ENCODE measurements at places on chromosomes 6 and 20.
A peak's percentile ranks its signal among the peaks of the same experiment; 100 is the strongest.

DNA sequence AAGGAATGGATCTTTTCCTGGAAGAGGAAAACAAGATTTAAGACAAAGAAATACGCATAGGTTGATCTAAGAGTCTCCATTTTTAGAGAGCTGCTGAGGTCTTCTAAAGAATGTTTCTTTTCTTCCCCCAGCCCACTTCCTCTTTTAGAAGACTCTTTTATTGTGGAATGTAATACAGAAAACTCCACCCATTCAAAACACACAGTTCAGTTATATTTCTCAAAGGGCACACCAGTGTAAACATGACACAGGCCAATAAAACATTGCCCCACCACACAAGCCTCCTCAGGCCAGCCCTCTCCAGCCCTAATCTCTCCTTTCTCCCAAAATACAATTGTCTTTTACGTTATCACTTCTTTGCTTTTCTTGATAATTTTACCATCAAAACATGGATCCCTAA, 42.8 kb downstream of the SLC35B3 start:
- DNase-seq = no peak

DNA sequence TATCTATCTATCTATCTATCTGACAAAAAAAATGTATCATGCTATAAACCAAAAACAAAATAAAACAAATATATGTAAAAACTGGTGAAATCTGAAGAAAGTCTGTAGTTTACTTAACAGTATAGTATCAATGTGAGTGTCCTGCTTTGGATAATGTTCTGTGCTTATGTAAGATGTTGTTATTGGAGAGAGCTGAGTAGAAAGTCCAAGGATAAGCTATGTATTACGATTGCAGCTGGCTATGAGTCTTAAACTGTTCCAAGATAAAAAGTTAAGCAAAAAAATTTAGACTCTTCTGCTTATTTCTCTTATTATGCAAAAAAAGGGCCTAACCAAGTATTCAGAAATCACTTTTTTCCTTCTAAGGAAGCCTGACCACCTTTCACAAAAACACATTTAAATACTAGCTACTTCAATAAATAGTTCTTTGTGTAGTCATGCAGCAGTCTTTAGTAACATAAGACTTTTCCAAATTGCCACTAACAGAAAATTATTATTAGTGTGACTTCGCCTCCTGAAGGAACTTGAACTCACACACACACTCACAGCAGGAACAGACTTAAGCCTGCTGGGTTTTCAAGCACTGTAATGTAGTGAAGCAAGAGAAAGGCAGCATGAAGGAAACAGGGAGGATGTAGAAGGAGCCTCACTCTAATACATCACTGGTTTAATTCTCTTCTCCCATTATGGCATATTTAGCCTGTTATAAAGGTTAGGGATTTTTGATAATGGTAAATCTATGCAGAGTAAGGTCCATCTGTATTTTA, 265.8 kb upstream of the GJE1 start:
- no peak for DNase-seq

DNA sequence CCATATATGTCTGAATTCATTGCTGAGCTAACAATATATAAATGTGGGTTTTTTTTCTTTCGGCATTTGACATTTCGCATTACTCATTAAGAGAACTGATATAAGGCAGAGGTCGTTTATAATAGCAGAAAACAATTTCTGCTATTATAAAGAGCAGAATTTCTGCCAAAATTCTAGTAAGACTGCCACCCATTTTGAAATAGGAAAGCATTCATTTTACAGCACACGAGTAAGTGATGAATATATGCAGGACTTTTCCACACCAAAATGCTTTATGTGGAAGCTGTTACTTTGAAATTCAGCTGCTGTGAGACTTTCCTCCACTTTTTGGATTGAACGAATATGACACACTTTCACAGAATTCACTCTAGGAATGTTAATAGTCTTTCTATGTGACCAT, 610.9 kb upstream of the MAN1A1 start:
- DNase-seq = no peak

DNA sequence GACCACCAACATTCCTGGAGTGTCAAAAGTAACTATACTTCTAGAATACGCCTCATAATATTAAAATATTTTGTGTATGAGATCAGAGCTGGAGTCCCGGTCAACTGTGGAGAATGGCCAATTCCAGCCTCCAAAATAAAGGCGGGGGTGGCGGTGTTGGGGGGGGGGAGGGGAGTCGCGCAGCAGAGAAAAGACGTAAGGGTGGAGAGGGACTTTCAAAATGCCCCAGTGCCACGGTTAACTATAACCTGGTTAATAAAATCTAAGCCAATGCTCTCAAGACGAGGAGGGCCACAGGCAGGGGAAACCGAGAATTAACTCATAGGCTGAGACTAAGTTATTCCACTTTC, 1.3 kb downstream of the NUP153 start:
- DNase-seq = peak; percentile 56

DNA sequence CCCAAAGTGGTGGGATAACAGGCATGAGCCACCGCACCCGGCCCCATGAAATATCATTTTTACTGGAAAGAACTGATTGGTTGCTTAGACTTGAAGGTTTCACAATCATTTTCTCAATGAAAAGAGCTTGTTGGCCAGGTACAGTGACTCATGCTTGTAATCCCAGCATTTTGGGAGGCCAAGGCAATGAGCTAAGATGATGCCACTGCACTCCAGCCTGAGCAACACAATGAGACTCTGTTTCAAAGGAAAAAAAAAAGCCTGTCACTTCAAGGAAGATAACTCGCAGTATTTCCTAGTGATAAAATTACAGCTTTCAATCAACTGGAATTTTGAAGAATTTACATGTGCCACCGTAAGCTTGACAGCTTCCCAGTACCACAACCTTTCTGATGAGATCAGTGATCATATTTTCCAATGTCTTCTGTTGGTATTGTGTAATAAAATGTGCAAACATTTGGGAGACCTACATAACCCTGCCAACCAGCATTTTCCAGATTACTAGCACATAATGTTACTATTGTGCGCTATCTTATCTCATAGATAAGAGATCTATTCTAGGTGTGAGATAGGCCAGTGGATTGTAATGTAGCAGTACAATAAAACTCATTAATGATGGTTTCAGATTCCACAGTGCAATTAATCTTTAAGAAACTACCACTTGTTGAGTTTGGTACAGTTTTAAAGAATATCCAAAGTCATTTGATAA, 7.2 kb downstream of the PNLDC1 start:
- peak; percentile 65 for DNase-seq

- DNase-seq = no peak
Observed at GRCh38 chr6:113392551-113393055, 464.5 kb upstream of the MARCKS start.

GRCh38 chr6:16921399-16922110, 160.3 kb upstream of the ATXN1 start:
- DNase-seq = peak; percentile 83

- DNase-seq = no peak
Observed at GRCh38 chr6:82353848-82354247, 9.8 kb upstream of the TPBG start.

- peak; percentile 52 for DNase-seq
Observed at GRCh38 chr6:21278375-21278745, 315.2 kb upstream of the SOX4 start.

GRCh38 chr20:58918621-58919020, 62.4 kb upstream of the NELFCD start:
- no peak for DNase-seq

GRCh38 chr6:54094293-54094692, 16.9 kb upstream of the MLIP start:
- no peak for DNase-seq

DNA sequence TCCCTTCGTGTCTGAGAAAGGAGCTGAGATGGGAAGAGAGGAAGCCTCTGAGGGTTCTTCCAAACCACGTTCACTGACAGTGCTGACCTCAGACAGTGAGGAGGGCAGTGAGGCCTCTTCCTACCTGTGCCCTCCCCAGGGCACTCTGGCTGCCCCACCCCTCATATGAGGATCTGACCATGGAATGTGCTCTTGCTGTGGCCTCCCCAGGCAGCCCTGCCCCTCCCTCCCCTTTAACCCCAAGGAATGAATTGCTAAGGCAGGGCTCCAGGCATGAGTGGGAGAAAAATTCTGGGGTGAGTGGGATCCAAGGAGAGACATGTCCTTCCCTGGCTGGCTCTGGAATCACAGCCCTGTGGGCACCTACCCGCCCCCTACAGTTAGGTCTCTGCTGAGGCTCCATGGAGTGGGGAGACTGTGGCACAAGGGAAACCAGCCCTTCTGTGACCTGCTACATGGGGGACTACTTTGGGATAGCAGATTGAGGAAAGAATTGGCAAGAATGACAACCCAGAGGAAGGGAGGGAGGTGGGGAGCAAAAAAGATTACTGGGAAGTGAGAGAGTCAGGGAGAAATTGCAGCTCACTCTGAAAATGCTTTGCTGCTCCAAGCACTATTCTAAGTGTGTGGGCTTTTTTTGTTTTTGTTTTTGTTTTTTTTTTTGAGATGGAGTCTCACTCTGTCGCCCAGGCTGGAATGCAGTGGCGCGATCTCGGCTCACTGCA, 29.4 kb downstream of the TNXB start:
- no peak for DNase-seq

GRCh38 chr20:51928931-51929330, 126.6 kb upstream of the SALL4 start:
- DNase-seq = no peak

GRCh38 chr6:88763160-88763559, 200.3 kb downstream of the RNGTT start:
- DNase-seq = peak; percentile 73

All from amniotic epithelial cell (primary cell).